Esophagus muscularis mucosa (tissue), 4 donors: ENCODE measurements at places on chromosomes 5 and 9. TPM values are rescaled to one million over a fixed set of nuclear protein-coding genes. Genes with fewer than 3 reads are reported as not detected.

TMEM174 gene
- not detected for total RNA-seq

GPR150 gene
- total RNA-seq: 0.92 TPM

SLC46A2 gene
- total RNA-seq: 0.26 TPM

CBY3 gene
- not detected for total RNA-seq

LECT2 gene
- total RNA-seq: not detected

SPINK7 gene
- total RNA-seq: not detected

DNA sequence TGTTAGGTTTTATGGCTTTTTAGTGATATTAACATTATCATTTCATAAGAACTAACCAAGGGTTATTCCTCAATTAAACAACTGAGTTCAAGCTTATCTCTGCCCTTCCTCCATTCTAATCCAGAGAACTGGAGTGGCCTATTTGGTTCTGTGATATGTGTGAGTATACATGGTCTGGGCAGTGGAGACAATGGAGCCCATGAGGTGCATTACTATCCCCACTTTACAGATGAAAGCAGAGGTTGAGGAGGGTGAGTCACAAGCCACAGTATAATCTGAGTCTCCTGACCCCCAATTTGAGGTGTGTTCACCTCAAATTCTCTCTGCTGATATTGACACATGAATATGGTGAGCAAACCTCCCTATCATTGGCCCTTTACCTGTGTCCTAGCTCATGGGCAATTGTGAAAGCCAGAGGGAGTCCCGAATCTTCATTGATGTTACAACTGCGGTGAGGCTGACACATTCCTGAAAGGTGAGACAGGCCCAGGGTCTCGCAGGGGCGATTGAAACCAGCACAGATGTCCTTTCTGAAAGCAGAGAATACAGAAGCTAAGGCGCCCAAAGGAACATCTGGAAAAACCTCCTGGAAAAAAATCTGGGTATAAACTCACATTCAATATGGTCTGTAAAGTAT is 217.2 kb downstream of the TARS1 start:
- H3K27me3 ChIP-seq: no peaks in the 10 kb centered on the region
- H3K27ac ChIP-seq: no peak overlapping the region
- DNase-seq: no peak
- H3K4me3 ChIP-seq: no peak overlapping the region
- H3K4me1 ChIP-seq: no peaks in the 10 kb centered on the region

GRCh38 chr5:96064877-96065276 is 103.2 kb upstream of the ELL2 start:
- H3K4me3 ChIP-seq: no peak overlapping the region
- peaks cover 19% of the 10 kb centered on the region for H3K4me1 ChIP-seq
- H3K27ac ChIP-seq: no peak overlapping the region
- H3K27me3 ChIP-seq: no peaks in the 10 kb centered on the region
- no peaks in the 10 kb centered on the region for H3K36me3 ChIP-seq

DNA sequence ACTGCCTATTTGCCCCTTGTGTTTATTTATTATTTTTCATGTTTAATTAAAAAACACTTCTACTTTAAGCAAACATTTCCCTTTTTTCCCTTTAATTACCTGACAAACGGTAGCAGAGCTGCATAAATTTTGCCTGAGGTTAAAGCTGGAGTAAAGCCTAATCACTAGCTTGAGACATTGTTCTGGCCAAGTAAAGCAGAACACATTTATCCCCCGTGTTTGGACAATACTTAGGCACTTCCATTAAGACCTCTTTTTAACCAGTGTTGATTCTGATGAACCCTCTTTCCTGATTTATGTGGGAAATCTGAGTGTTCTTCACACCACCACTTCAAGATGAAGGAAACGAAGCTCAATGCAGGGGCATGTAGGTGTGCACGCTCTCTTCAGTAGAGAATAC is 54.5 kb downstream of the BNC2 start:
- DNase-seq: no peak
- no peaks in the 10 kb centered on the region for H3K27me3 ChIP-seq
- no peak overlapping the region for H3K27ac ChIP-seq
- H3K4me1 ChIP-seq: no peaks in the 10 kb centered on the region

GRCh38 chr5:61257421-61257820 is 74.6 kb upstream of the ZSWIM6 start:
- H3K27me3 ChIP-seq: no peaks in the 10 kb centered on the region
- no peaks in the 10 kb centered on the region for H3K36me3 ChIP-seq
- no peak for DNase-seq
- no peak overlapping the region for H3K4me3 ChIP-seq
- H3K27ac ChIP-seq: no peak overlapping the region

GRCh38 chr5:77514457-77514856 is 22.3 kb upstream of the WDR41 start:
- H3K4me1 ChIP-seq: no peaks in the 10 kb centered on the region
- no peak overlapping the region for H3K27ac ChIP-seq
- no peak for DNase-seq

- H3K4me3 ChIP-seq: no peak overlapping the region
- no peaks in the 10 kb centered on the region for H3K36me3 ChIP-seq
- H3K27ac ChIP-seq: no peak overlapping the region
- H3K4me1 ChIP-seq: no peaks in the 10 kb centered on the region
Measured at GRCh38 chr5:167821151-167821550, 470.3 kb upstream of the WWC1 start.

GRCh38 chr5:102799017-102799416 is 43.9 kb downstream of the PAM start:
- H3K4me1 ChIP-seq: peaks cover 33% of the 10 kb centered on the region
- no peak overlapping the region for H3K4me3 ChIP-seq
- no peaks in the 10 kb centered on the region for H3K27me3 ChIP-seq
- no peaks in the 10 kb centered on the region for H3K36me3 ChIP-seq
- H3K27ac ChIP-seq: no peak overlapping the region
- DNase-seq: no peak

DNA sequence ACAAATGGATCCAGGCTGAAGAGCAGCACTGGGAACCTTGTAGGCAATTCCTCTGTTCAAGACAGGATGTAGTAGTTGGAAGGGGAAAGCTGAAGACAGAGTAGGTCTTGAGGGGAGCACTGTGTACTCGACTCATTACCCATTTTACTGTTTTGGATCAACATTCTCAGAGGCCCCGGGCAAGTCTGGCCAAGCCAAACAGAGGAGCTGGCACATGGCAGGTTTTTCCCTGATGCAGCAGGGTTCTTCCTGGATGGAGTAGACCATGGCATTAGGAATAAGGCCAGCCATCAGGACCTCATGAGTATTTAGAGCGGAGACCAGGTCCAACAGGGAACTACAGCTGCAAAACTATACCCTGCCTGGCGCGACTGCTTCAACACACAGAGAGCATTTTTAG is 4.4 kb downstream of the SVEP1 start:
- no peak overlapping the region for H3K4me3 ChIP-seq
- DNase-seq: no peak
- H3K36me3 ChIP-seq: no peaks in the 10 kb centered on the region
- H3K27ac ChIP-seq: no peak overlapping the region
- peaks cover 7% of the 10 kb centered on the region for H3K4me1 ChIP-seq
- H3K27me3 ChIP-seq: no peaks in the 10 kb centered on the region

DNA sequence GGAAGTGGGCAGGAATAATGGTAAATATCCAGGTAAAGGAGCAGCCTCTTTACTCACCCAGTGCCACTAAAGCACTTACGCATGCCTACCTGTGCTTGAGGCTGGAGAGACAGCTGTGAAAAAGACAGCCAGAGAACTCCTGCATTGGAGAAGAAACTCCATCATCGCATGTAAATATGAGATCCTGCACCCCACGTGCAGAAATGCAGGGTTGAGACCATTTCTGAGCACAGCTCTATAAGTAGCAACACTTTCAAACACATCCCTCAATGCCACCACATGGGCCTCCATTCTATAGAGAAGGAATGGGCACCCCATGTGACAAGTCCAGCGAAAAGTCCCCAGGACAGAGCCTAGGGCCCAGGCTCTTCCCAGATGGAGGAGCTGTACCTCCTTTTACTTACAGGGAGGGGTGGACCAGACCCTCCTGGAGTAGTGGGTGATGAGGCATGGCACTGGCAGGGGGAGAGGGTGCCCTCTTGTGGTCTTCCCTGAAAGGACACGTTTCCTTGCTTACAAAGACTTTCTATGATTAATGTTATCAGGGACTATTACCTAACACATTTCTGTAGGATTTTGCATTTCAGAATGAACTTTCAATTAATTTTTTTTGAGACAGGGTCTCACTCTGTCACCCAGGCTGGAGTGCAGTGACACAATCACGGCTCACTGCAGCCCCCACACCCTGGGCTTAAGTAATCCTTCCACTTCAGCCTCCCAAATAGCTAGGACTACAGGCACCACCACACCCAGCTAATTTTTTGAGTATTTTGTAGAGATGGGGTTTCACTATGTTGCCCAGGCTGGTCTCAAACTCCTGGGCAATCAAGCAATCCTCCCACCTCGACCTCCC is 55.3 kb upstream of the IL17B start:
- peaks cover 5% of the 10 kb centered on the region for H3K36me3 ChIP-seq
- peaks cover 38% of the 10 kb centered on the region for H3K4me1 ChIP-seq
- no peak overlapping the region for H3K4me3 ChIP-seq
- H3K27ac ChIP-seq: peak overlapping the region; percentile 95
- no peak for DNase-seq

DNA sequence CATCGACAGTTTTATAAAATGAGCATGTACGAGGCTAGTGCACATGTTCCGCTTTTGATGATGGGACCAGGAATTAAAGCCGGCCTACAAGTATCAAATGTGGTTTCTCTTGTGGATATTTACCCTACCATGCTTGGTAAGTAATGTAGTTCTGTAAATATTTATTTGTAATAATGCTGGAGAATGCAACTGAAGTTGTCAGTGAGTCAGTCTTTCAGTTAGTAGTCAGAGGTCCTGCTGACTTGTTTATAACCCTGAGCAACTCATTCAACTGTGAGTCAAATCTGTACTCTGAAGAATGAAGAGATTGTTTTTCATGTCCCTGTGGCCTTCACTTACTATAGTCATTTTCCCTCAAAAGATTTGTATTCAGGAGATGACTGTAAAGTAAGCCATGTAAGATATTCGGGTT is 28.4 kb upstream of the GPR150 start:
- H3K27ac ChIP-seq: no peak overlapping the region
- no peak overlapping the region for H3K4me3 ChIP-seq
- H3K27me3 ChIP-seq: no peaks in the 10 kb centered on the region
- peaks cover 4% of the 10 kb centered on the region for H3K4me1 ChIP-seq
- no peak for DNase-seq
- no peaks in the 10 kb centered on the region for H3K36me3 ChIP-seq

- H3K4me3 ChIP-seq: no peak overlapping the region
- H3K4me1 ChIP-seq: peaks cover 29% of the 10 kb centered on the region
- peak overlapping the region; percentile 83 for H3K27ac ChIP-seq
- DNase-seq: peak; percentile 34
Measured at GRCh38 chr5:6705959-6706358, 7.3 kb upstream of the TENT4A start.

DNA sequence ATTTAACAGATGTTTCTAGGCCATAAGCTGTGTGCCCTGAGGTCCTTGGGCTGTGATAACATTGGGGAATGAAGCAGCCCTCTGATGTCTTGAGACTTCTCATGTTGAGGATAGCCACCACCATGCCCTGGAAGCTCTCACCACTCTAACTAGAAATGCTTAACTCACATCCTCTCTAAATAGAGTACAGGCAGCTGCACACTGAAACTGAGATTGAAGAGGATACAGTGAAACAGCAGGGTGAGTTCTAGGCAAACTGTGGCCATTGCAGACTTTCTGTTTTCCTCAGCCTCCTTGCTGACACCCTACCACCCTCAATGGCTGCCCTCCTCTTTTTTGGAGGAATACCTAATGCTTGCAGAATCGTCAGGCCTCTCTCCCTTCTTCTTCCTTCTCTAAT is 22.4 kb downstream of the UTP15 start:
- H3K4me1 ChIP-seq: peaks cover 6% of the 10 kb centered on the region
- no peak overlapping the region for H3K27ac ChIP-seq
- DNase-seq: no peak
- no peak overlapping the region for H3K4me3 ChIP-seq

GRCh38 chr9:34374905-34375552 is 1.7 kb downstream of the MYORG start:
- H3K27ac ChIP-seq: peak overlapping the region; percentile 86
- DNase-seq: peak; percentile 45
- H3K4me1 ChIP-seq: peaks cover 79% of the 10 kb centered on the region
- peaks cover 24% of the 10 kb centered on the region for H3K36me3 ChIP-seq
- H3K4me3 ChIP-seq: no peak overlapping the region
- H3K27me3 ChIP-seq: no peaks in the 10 kb centered on the region

GRCh38 chr5:67997148-67997547 is 218.4 kb upstream of the PIK3R1 start:
- no peaks in the 10 kb centered on the region for H3K36me3 ChIP-seq
- no peak overlapping the region for H3K4me3 ChIP-seq
- DNase-seq: no peak
- H3K4me1 ChIP-seq: peaks cover 47% of the 10 kb centered on the region

- no peaks in the 10 kb centered on the region for H3K36me3 ChIP-seq
- no peaks in the 10 kb centered on the region for H3K4me1 ChIP-seq
- H3K27me3 ChIP-seq: no peaks in the 10 kb centered on the region
- DNase-seq: no peak
- no peak overlapping the region for H3K4me3 ChIP-seq
- no peak overlapping the region for H3K27ac ChIP-seq
Measured at GRCh38 chr5:125452991-125453390, 706.6 kb upstream of the ZNF608 start.

- H3K4me1 ChIP-seq: no peaks in the 10 kb centered on the region
- DNase-seq: no peak
- no peak overlapping the region for H3K4me3 ChIP-seq
- H3K36me3 ChIP-seq: no peaks in the 10 kb centered on the region
- no peaks in the 10 kb centered on the region for H3K27me3 ChIP-seq
Measured at GRCh38 chr5:137191179-137191578, 307.9 kb downstream of the SPOCK1 start.

DNA sequence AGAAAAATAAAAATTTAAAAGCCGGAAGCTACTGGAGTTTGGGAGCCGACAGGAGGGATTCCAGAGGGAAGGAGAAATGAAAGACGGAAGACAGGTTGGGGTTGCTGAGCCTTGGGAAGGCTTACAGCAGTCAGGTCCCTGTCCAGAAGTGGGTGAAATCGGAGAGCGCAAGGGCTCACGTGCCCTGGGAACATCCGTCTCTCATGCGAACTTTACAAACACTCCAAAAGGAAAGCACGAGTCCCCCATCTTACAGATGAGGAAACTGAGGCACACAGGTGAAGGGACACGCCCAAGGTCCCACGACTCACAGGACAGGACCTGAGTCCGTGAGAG is 347 bp upstream of the OLFML2A start:
- H3K27me3 ChIP-seq: no peaks in the 10 kb centered on the region
- H3K4me3 ChIP-seq: peak overlapping the region; percentile 78
- no peaks in the 10 kb centered on the region for H3K36me3 ChIP-seq
- H3K4me1 ChIP-seq: peaks cover 47% of the 10 kb centered on the region
